SK-N-MC (cell line): ENCODE measurements at places on chromosomes 16 and 17.

- no peak for DNase-seq
Observed at GRCh38 chr17:80631142-80632045, 86.8 kb downstream of the RPTOR start.

DNA sequence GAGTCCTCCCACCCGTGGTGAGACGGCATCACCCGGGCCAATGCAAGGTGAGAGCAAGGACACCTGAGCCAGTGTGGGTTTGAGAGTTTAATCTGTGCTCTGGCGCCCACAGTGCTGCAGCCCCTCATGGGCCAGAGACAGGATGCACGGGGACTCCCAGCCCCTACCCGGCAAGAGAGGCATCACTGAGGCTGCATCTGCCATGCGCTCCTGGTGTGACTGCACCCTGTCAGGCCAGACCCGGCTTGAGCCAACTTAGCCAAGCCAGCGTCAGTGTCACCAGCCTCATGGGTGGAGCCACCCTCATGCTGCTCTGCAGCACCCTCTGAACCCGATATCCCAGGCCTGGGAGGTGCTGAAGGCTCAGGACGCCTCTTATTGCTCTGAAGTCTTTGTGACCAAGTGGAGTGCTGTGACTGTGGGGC, 1.3 kb upstream of the BRICD5 start:
- no peak for DNase-seq

DNA sequence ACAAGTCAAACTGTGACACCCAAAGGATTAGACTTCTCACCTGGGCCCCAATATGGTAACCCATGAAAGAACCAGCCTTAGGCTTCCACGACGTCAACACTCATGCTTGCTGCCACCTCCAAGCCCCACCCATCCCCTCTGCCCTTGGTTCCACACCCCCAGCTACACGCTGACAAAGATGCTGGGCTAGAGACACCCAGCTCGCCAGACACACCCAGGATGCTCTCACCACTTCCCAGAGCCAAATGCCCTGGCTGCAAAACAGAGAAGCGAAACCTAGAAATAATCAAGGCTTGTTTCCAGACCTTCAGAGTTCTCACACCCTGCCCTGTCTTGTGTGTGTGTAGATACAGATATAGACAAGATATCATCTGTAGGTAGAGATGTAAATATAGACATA, 26.0 kb upstream of the ADCY9 start:
- no peak for DNase-seq

GRCh38 chr16:80526418-80527061, 14.3 kb upstream of the DYNLRB2 start:
- peak; percentile 1 for DNase-seq

DNA sequence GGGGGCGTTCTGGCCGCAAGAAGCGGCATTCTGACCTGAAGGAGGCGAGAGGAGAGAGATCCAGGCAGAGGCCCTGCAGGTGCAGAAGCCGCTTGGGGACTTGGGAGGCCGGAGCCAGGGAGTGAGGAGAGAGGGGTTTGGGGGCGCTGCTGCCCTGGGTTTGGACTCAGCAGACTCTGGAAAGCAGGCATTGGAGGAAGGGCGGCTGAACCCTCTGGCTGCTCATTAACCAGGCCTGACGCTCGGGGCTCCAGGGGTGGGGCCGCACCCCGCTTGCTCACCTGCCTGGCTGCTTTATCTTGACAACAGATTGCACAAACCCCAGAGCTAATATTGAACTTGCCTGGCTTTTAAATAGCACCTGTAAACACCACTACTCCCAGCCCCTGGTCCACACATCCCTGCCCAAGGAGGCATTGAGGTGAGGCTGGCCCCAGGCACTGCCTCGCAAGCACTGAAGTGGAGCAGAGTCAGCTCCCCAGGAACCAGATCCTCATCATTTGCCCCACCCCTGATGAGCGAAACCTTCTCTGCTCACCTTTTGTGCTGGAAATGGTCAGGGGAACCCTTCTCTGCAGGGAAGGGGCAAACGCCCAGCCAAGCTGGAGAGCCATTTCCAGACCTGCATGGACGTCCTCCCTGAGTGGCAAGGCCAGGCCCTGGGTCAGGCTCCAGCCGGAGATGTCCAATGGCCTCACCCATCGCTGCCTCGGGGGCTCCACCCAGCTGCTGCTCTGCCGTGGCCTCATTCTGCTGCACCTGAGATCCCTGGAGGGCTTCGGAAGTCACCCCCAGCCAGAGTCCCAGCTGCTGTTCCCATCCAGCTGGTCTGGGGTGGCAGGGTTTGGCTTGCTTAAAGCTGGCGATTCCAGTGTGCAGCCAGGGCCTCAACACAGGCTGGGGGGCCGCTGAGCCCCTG, 190.2 kb upstream of the GSE1 start:
- no peak for DNase-seq

DNA sequence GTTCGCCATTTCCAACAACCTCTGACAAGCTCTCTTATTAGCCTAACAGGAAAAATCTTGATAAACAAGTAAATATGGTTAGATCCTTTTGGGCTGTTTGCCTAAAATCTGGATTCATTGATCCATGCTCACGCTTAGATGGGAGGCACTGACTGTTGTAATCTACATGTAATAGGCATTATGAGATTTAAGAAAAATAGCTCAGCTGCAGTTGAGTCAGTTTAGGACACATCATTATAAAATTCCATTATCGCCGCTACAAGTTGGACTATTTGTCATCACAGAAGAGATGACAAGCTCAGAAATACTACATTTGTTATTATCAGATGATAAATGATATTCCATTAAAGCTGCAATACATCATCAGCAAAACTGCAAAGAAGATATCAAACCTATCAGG, 524.0 kb downstream of the TOX3 start:
- DNase-seq = no peak

GRCh38 chr16:57643147-57643874, 14.9 kb downstream of the ADGRG1 start:
- DNase-seq = no peak

GRCh38 chr17:37045351-37045922, 96.7 kb downstream of the AATF start:
- DNase-seq = no peak

DNA sequence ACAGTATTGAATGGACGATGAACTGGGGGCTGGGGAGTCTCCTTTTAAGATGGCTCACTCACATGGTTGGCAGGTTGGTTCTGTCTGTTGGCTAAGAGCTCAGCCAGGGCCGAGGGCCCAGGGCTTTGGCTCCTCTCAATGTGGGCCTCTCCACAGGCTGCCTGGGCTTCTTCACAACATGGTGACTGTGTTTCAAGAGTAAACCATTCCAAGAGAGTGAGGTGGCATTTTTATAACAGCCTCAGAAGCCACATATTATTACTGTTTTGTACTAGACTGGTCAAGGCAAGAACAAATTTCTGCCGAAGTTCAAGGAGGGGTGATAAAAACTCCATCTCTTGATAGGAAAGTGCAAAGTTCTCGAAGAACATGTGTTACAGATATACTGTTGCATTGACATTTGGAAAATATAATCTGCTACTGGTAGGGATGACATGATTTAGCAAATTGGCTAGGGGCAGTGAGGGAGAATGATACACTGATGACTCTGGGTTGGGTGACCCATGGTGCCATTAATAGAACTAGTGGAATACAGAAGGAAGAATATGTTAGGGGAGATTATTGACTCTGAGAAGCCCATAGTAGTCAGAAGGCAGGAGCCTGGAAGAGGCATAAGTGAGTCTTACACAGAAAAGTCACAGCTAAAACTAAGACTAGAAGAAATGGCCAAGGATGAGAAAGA, 13.7 kb downstream of the KRABD2 start:
- DNase-seq = no peak

GRCh38 chr16:2963723-2964474, at the start of gene KREMEN2:
KREMEN2 (plus strand) TSS chr16:2964275; CDS start chr16:2964521, 246 bp downstream.
- DNase-seq = no peak

DNA sequence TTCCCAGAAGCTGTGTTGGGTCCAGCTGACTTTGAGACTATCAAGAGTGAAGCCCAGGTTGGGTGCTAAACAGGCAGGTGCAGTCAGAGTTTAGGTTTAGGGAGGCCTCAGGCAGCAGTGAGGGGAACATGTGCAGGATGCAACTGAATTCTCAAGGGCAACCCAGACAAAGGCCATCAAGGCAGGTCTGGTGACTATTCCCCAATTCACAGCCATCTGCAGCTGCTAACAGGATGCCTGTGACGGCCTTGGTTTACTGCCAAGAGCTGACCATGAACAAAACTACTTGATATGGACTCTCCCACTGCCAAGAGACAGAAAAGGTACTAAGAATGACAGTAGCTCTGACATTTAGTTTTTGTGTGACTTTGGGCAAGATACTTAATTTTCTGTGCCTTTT, 45.2 kb upstream of the BCAR1 start:
- DNase-seq = no peak

GRCh38 chr17:11138023-11138422, 103.0 kb upstream of the SHISA6 start:
- DNase-seq = no peak

- DNase-seq = no peak
Observed at GRCh38 chr17:78966910-78967600, 12.7 kb downstream of the LGALS3BP start.

DNA sequence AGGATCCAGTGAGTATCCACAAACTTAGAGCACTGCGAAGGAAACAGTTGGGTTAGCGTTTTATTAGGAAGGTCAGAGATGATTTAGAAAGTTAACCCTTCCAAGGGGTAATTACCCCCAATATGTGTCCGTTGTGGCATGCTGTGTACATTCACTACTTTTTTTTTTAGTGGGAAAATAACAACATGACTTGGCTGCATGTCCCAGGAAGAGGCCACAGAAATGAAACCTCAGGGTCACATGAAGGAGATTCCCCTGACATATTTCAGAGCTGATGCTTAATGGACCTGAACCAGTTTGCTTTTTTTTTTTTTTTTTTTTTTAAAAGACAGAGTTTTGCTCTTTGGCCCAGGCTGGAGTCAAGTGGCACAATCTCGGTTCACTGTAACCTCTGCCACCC, 167.5 kb downstream of the PRKCA start:
- no peak for DNase-seq

DNA sequence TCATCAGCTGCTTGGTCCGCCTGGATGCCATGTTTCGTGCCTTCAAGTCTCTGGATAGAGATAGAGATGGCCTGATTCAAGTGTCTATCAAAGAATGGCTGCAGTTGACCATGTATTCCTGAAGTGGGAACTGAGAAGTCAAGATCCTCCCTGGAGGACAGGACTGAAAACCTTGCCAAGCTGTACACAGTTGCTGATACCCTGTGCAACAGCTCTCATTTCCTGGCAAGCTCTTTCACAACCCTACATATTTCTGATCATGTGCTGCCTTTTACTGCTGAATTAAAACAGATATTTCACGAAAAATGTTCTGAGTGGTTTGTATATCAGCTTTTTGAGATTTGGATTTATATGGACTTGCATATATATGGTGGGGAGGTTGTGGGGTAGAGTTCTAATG, 898 bp downstream of the CAPNS2 start:
- DNase-seq = no peak

- no peak for DNase-seq
Observed at GRCh38 chr16:69618307-69618706, 52.5 kb downstream of the NFAT5 start.

DNA sequence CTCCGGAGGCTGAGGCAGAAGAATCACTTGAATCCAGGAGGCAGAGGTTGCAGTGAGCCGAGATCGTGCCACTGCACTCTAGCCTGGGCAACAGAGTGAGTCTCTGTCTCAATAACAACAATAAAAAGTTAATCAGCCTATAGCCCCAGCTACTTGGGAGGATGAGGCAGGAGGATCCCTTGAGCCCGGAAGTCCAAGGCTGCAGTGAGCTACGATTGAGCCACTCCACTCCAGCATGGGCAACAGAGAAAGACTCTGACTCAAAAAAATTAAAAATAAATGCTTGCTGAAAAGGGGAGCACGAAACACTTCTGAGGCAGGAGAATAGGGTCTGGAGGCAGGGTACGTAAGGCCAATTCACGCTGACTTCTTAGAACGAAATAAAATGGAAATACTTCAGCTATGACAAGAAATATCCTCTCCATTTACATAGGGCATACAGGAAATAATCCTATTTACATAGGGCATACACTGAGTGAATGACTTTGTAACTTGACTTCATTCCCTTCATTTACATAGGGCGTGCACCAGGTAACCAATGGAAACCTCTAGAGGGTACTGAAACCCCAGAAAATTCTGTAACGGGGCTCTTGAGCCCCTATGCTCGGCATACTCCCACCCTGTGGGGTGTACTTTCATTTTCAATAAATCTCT, 3.2 kb upstream of the PRPSAP1 start:
- no peak for DNase-seq
